ENCODE measurements at places on chromosomes 16 and 17. TPM values are rescaled to one million over a fixed set of nuclear protein-coding genes. Genes with fewer than 3 reads are reported as not detected.

Gene XAF1
- total RNA-seq, result 13.3 TPM

- no peak for DNase-seq
These were observed 97.1 kb upstream of the RPRML start for GRCh38 chr17:47076171-47076570.

Gene JPT2
- total RNA-seq, result 114 TPM

DNA sequence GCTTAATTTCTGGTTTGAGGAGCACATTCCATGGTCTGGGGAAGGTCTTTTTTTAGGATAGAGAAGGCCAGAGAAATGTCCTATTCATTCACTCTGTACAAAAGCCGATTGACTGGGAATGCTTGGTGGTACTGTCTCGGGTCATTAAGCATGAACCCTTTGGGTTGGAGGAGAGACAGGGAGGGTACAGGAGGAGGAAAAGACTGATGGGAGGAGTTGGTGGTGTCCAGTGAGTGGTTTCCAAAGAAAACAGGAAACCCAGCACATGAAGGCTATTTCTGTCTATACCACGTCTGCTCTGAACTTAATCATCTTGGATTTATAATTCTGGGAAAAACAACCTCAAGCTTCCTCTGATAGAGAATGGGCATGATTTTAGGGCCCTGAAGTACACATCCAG lies 111.9 kb downstream of the XYLT1 start:
- peak; percentile 10 for DNase-seq

Gene ECI1
- 37.8 TPM for total RNA-seq

All from dermis blood vessel endothelial cell (primary cell).